ENCODE measurements at places on chromosomes 6 and 20. TPM values are rescaled to one million over a fixed set of nuclear protein-coding genes. Genes with fewer than 3 reads are reported as not detected.

GHRH gene
- not detected for total RNA-seq

NHLRC1 gene
- 0.58 TPM for total RNA-seq

SLPI gene
- total RNA-seq = not detected

ARFGEF3 gene
- total RNA-seq = 0.05 TPM

GNAS-AS1 gene
- not detected for total RNA-seq

- no peak overlapping the region for H3K4me3 ChIP-seq
- peak; percentile 56 for DNase-seq
- H3K27me3 ChIP-seq = no peaks in the 10 kb centered on the region
- H3K4me1 ChIP-seq = peaks cover 20% of the 10 kb centered on the region
These were observed 48.3 kb downstream of the ATXN1 start for GRCh38 chr6:16712931-16713484.

DNA sequence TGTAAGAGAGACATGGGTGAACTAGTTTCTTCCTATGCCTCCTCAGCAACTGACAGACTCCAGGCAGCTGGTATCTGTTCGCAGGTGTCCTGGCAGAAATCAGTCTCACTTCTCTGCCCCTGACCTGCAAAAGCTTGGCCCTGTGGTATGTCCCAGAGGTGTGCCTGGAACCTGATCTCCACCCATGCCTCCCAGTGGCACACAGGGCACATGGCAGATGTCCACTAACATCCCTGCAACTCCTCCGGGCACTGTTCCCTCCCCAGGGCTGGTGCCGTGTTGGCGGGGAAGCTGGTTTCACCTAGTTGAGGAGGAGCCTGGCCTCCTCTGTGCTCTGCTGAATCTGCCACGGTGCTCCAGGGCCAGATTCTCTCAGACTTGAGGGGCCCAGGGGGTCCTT is 123.3 kb upstream of the GGTLC1 start:
- no peak overlapping the region for H3K4me3 ChIP-seq
- no peaks in the 10 kb centered on the region for H3K27me3 ChIP-seq
- no peaks in the 10 kb centered on the region for H3K36me3 ChIP-seq
- no peaks in the 10 kb centered on the region for H3K4me1 ChIP-seq
- no peak overlapping the region for H3K27ac ChIP-seq
- DNase-seq = no peak

- H3K4me1 ChIP-seq = no peaks in the 10 kb centered on the region
- no peak for DNase-seq
- H3K36me3 ChIP-seq = no peaks in the 10 kb centered on the region
- no peak overlapping the region for H3K27ac ChIP-seq
- H3K27me3 ChIP-seq = no peaks in the 10 kb centered on the region
These were observed 429.7 kb downstream of the FRK start for GRCh38 chr6:115631028-115631427.

GRCh38 chr6:4844108-4844507 is 67.9 kb downstream of the CDYL start:
- H3K27ac ChIP-seq = no peak overlapping the region
- DNase-seq = peak; percentile 13
- no peaks in the 10 kb centered on the region for H3K27me3 ChIP-seq
- H3K4me1 ChIP-seq = peaks cover 3% of the 10 kb centered on the region

DNA sequence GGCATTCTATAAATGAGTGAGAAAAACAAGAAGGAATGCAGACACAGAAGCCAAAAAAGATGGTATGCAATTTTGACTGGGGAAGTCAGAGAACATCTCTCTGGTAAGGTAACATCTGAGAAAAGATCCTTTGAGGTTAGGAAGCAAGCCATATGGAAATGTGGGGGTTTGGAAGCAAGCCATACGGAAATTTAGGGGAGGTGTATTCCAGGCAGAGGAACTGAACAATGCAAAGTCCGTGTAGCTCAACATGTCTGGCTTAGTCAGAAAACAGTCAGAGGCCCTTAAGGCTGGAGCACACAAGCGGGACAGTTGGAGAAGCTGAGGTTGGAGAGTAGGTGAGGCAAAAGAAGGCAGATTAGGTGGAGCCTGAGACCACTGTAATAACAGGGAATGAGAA is 35.3 kb downstream of the RALGAPA2 start:
- H3K4me1 ChIP-seq = peaks cover 9% of the 10 kb centered on the region
- DNase-seq = no peak
- H3K27me3 ChIP-seq = no peaks in the 10 kb centered on the region
- H3K27ac ChIP-seq = no peak overlapping the region
- no peaks in the 10 kb centered on the region for H3K36me3 ChIP-seq
- no peak overlapping the region for H3K4me3 ChIP-seq

- H3K4me1 ChIP-seq = no peaks in the 10 kb centered on the region
- H3K4me3 ChIP-seq = no peak overlapping the region
- H3K27ac ChIP-seq = no peak overlapping the region
- H3K27me3 ChIP-seq = no peaks in the 10 kb centered on the region
- no peak for DNase-seq
- H3K36me3 ChIP-seq = peaks cover 2% of the 10 kb centered on the region
These were observed 31.8 kb upstream of the EMILIN3 start for GRCh38 chr20:41398408-41398807.

DNA sequence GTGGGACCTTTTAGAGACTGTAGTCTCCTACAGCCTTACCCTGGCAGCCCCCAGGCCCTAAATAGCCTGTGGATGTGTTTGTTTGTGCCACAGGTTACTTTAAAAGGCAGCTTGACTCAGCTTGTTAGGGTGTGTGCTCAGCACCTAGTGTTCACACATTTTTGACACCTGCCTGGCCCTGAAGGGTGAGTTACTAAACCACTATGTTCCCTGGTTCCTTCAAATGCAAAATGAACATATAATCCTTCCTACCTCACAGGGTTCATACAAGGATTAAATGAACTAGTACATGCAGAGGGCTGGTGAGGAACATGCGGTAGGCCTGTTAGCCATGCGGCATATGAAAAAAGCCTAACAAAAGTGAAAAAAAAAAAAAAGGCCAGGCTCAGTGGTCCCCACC is 14.9 kb upstream of the TFAP2C start:
- no peaks in the 10 kb centered on the region for H3K36me3 ChIP-seq
- no peak overlapping the region for H3K27ac ChIP-seq
- H3K4me3 ChIP-seq = no peak overlapping the region
- DNase-seq = no peak
- H3K4me1 ChIP-seq = no peaks in the 10 kb centered on the region
- H3K27me3 ChIP-seq = no peaks in the 10 kb centered on the region

- H3K27me3 ChIP-seq = no peaks in the 10 kb centered on the region
- H3K4me1 ChIP-seq = no peaks in the 10 kb centered on the region
- DNase-seq = no peak
- H3K27ac ChIP-seq = no peak overlapping the region
These were observed 17.3 kb upstream of the TENT5A start for GRCh38 chr6:81769824-81770223.
